ENCODE measurements at places on chromosomes 3 and 15. TPM values are rescaled to one million over a fixed set of nuclear protein-coding genes. Genes with fewer than 3 reads are reported as not detected.

Gene RYR3
- 0.10 TPM for total RNA-seq

Gene SLC9A9
- 15.1 TPM for total RNA-seq

Gene CFAP91
- 0.21 TPM for total RNA-seq

Gene OTOL1
- 0.10 TPM for total RNA-seq

Gene COL7A1
- total RNA-seq, result 0.10 TPM

Gene SAMMSON
- total RNA-seq, result not detected

Gene PARP14
- total RNA-seq, result 120 TPM

Gene CCDC80
- total RNA-seq, result under 0.01 TPM

Gene DTWD1
- total RNA-seq, result 11.4 TPM

Gene SATB1
- 406 TPM for total RNA-seq

Gene SCN5A
- not detected for total RNA-seq

Gene PIERCE2
- total RNA-seq, result 0.31 TPM

Gene SST
- not detected for total RNA-seq

Gene REC114
- not detected for total RNA-seq

Gene TF
- not detected for total RNA-seq

Gene TATDN2
- total RNA-seq, result 27.8 TPM

Gene GOLGA8G
- total RNA-seq, result not detected

Gene ANKRD63
- total RNA-seq, result not detected

Gene CNBP
- total RNA-seq, result 353 TPM

Gene OXTR
- 0.52 TPM for total RNA-seq

Gene CDAN1
- total RNA-seq, result 7.6 TPM

Gene LRRC49
- total RNA-seq, result 0.21 TPM

Gene PRSS50
- total RNA-seq, result not detected

Gene PDZRN3
- total RNA-seq, result 0.10 TPM

Gene ALPK3
- 0.10 TPM for total RNA-seq

Gene SLC9C1
- total RNA-seq, result 0.10 TPM

Gene GBE1
- total RNA-seq, result 9.1 TPM

Gene TADA3
- total RNA-seq, result 28.8 TPM

Gene KCNAB1
- total RNA-seq, result not detected

Gene C3orf70
- total RNA-seq, result not detected

Gene TRH
- 0.10 TPM for total RNA-seq

Gene KLHL6
- total RNA-seq, result 24.9 TPM

Gene ZNF860
- 0.52 TPM for total RNA-seq

Gene GPR149
- not detected for total RNA-seq

Gene OIP5
- 0.21 TPM for total RNA-seq

Gene AP3B2
- total RNA-seq, result 0.10 TPM

Gene EID1
- 79.9 TPM for total RNA-seq

Gene IQCF5
- not detected for total RNA-seq

Gene RBPMS2
- 0.10 TPM for total RNA-seq

Gene SERPINI1
- 2.5 TPM for total RNA-seq

Gene SLC30A4
- 3.4 TPM for total RNA-seq

Measured in mononuclear cell (primary cell).